ENCODE measurements at places on chromosomes 2 and 18. TPM values are rescaled to one million over a fixed set of nuclear protein-coding genes. Genes with fewer than 3 reads are reported as not detected.

GRCh38 chr2:65073879-65074565 is 17.8 kb downstream of the CEP68 start:
- DNase-seq = no peak

GRCh38 chr18:23412351-23412964 is 40.6 kb upstream of the RIOK3 start:
- no peak for DNase-seq

- no peak for DNase-seq
Observed at GRCh38 chr2:68727683-68728375, 6.8 kb upstream of the ARHGAP25 start.

GRCh38 chr2:235757212-235757611 is 263.4 kb downstream of the AGAP1 start:
- DNase-seq = no peak

- DNase-seq = peak; percentile 54
Observed at GRCh38 chr2:96954011-96954846, 32.2 kb downstream of the FAM178B start.

DNA sequence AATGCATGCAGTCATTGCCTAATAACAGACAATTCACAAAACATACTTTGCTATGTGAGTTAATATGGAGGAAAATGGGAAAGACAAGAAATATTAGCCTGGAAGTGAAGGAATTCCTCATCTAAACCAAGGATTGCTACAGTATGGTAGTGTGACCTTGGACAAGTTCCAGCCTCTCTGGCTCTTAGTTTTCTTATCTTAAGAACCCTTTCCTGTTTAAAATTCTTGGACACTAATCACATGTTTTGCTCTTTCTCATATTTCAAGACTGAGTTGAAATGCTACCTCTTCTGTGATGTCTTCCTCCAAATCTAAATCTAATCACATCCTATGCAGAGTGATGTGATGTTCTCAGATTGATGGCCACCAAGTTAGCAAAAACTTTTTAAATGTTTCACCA is 20.8 kb upstream of the ADAM23 start:
- DNase-seq = no peak

- no peak for DNase-seq
Observed at GRCh38 chr2:60857056-60857455, 24.3 kb upstream of the REL start.

DNA sequence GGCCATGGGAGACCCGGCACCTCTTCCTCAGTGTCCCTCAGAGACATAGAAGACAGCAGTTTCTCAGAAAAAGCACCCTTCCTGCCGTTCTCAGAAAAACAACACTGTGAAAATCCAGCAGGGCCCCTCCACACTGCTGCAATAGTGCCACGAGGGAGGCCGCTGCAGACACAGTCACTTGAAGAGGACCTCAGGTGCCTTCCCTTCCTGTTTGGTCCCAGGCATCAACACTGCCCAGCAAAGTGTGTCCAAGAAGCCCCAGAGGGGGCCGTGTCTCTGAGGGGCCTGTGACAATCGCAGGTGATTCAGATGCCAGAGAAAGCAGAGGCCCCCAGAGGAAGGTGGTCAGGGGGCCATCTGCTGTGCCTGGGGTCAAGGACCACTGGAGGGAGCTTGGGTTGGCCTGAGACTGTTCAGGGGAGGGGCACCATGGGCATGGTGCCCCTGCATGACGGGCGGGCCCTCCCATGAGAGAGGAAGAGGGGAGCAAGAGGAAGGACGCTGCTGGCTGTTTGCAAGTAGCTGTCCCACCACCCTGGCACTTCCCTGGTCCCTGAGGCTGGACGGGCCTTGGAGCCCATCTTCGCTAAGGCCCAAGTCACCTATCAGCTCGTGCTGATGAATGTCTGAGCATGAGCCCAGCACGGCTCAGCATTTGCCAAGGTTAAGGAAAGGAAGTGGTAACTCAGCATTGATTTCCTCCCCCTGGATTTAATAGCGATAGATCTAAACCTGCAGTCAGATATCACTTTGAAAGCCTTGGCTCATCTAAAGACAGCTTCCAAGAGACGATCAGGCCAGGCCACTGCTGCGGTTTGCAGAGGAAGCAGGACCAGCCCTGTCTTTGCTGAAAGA is 9.1 kb downstream of the TWIST2 start:
- no peak for DNase-seq

DNA sequence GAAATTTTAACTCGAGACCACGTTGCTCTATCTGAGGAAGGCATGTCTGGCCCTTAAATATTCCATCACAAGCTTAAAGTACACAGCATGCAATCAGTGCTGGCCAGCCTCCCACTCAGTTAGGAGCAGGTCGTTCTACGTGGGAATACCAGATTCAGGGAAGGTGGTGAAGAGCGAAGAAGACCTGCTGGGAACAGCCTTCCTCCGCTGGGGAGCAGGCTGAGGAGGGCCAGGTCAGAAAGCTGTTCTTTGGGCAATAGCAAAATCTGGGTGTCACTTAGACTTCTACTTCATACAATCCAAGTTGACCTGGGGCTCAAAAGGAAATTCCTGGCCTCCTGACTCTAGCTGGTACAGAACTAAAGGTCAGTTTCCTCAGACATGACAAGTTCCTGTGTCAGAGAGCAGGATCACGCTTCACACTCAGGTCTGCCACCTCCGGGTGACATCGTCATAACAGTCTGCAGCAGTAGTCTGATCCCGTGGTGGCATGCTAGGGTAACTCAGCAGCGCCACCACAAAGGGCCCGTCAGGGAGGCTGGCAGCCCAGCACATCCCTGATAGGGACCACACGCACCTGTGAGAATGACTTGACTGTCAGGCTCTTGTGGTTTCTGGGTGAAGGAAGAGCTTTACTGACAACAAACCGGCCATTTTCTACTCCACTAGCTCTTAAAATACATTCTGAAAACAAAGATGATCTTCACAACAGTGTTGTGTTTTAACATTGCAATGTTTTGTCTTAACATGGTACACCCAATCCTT is 35.2 kb upstream of the NAPG start:
- peak; percentile 50 for DNase-seq

DNA sequence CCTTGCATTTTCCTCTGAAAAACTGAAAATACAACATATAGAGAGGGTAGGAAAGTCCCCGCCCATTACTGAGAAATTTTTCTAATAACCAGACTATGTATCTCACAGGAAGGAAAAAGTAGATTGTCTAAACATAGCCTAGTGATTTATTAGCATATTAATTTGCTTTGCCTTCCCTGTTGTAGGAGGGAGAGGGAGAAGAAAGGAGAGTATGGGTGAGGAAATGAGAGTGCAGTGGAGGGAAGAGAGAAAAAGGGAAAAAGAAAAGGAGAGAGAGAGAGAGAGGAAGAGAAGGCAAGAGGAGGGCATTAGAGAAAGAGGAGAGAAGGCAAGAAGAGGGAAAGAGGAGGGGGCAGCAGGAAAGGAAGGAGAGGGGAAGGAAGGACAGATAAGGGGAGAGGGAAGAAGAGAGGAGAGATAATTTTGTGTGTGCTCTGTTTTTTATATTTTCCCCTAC is 3.6 kb upstream of the KYNU start:
- DNase-seq = no peak

GRCh38 chr2:97068074-97068473 is 26.6 kb downstream of the FAHD2B start:
- DNase-seq = no peak

GRCh38 chr2:109134741-109135358 is 5.8 kb downstream of the SH3RF3 start:
- no peak for DNase-seq

- DNase-seq = no peak
Observed at GRCh38 chr2:177257471-177257870, 7.1 kb downstream of the NFE2L2 start.

DNA sequence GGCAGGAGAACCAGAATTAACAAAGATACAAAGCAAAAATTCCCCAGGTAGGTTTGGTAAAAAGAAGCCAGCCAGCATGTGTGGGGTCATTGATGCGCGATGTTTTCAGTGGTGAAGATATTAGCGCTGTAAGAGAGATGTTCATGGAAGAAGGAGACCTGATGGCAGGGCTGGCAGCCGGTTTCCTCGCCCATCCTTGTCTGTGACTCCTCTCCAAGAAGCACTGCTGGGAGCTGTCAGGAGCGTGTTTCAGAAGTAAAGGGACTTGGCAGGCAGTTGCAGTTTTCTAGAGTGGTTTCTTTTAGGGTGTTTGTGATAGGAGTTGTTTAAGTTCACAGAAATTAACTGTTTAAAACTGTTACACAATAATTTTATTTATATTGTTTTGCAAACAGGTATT is 24.6 kb downstream of the TAF1B start:
- no peak for DNase-seq

GRCh38 chr2:122706757-122707223 is 951.3 kb downstream of the TSN start:
- DNase-seq = no peak

DNA sequence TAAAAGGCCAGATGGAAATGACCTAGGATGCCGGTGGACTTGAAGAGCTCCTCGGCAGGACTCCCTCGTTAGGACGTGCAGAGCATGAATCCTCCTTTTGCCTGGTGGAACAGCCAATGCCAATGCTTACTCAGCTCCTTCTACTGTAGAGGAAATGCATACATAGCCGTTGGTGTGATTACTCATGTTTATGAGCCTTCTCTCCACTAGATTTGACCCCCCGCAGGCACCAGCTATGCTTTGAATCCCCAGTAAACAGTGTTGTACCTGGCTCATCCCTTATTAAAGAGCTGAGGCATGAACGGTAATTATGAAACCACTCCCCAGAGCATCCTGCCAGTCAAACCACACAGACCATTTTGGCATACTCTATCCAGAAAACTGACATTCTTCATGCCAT is 172.8 kb downstream of the ANTXR1 start:
- DNase-seq = no peak

DNA sequence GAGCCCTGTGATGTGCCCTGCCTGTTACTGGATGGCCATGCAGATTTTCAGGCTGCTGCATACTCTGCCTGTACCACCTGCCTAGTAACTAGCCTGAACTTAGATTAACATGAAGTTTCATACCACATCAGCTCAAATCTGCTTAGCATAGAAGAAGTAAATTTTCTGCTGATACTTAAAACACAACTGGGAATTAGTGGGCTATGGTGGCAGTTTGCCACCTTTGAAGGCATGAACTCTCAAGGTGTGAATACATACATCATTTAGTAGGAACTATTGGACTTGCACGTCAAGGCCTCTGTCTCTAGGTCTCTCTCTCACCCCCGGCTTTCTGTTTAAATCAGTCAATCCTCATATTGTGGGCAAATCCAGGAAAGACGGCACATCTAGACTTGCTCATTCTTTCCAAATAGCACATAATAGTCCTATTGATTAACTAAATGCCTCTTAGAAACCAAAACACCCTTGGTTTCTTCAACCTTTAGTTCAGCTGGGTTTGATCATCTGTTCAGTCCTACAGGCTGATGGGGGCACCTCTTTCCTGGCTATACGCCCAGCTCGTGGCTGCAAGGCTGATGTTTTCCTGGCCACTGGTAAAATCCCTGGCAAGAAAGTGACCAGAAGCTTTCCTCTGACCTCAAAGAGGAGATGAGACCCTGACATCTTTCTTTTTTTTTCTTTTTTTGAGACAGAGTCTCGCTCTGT is 58.4 kb downstream of the ALPK2 start:
- no peak for DNase-seq

LRP2 gene
- not detected for polyA plus RNA-seq

STPG4 gene
- not detected for polyA plus RNA-seq

DYSF gene
- polyA plus RNA-seq = not detected

TBR1 gene
- not detected for polyA plus RNA-seq

FSHR gene
- not detected for polyA plus RNA-seq

All from naive thymus-derived CD4-positive, alpha-beta T cell (primary cell).